ENCODE measurements at places on chromosomes 1 and 21. TPM values are rescaled to one million over a fixed set of nuclear protein-coding genes. Genes with fewer than 3 reads are reported as not detected.

Gene KRTAP6-1
- total RNA-seq, result not detected

Gene SPAG17
- total RNA-seq, result not detected

Gene COP1
- total RNA-seq, result 61.1 TPM

Gene SLC22A15
- total RNA-seq, result 8.2 TPM

Gene XCL2
- not detected for total RNA-seq

Gene SETD4
- 17.6 TPM for total RNA-seq

Gene PLXNA2
- total RNA-seq, result 0.50 TPM

Gene KLHL12
- 47.1 TPM for total RNA-seq

Gene KRTAP21-2
- total RNA-seq, result not detected

Gene SPATA45
- not detected for total RNA-seq

Gene NTMT2
- total RNA-seq, result not detected

Gene KCNJ15
- 0.75 TPM for total RNA-seq

Gene CNN3
- total RNA-seq, result 337 TPM

Gene KAZN
- total RNA-seq, result 3.6 TPM

Gene IRF6
- 0.62 TPM for total RNA-seq

Gene UQCRHL
- total RNA-seq, result 2.4 TPM

Data from uterine smooth muscle cell (primary cell).